ENCODE measurements at places on chromosomes 7 and 10.

DNA sequence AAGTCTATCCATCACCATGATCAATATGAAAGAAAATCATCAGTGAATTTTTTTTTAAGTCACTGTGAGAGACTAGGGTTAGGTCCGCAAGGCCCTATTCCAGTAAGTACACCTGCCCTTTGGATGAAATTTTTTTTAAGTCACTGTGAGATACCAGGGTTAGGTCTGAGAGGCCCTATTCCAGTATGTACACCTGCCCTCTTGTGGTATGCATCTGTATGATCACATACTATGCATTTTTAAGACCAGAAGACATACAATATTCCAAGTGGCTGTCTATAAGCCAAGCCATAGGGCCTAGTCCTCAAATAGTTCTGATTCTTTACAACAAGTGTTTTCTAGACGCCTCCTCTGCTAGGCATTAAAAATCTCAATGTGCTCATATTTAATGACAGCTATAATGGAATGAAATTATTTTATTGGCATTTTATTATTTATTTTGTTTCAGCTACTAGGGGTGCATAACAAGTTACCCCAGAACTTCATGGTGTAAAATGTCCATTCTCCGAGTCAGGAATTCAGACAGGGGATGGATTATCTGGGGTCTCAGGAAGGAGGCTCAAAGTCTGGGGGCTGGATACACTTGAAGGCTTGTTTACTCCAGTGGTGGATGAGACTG, 53.1 kb downstream of the TEX36 start:
- no peak for DNase-seq

GRCh38 chr7:40234046-40234445, 99.2 kb downstream of the SUGCT start:
- no peak for DNase-seq

DNA sequence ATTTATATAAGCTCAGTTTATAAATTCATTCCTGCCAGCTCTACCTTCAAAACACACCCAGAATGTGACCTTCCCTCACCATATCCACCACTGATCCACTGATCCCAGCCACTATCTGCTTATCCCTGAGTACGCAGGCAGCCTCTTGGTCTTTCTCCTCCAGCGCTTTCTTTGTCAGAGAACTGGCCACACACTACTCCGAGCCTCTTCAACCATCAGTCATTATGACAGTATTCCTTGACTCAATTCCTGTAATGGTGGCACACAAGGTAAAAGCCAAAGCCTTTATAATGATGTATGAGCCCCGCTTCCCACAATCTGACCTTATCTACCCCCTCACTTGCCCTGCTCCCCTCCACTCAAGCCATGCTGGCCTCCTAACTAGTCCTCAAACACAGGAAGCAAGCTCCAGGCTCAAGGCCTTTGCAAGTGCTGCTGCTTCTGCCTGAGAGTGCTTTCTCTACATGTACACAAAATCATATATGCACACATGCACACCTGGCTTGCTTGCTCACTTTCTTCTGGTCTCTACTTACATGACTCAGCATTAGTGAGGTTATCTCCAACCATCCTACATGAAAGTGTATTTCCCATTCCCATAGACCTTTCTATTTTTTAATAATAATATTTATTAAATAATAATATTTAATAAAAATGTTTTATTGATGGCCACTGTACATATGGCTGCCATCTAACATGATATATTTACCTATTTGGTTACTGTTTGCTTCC, 150.4 kb upstream of the FEZF1 start:
- DNase-seq, result no peak

- DNase-seq, result no peak
Measured at GRCh38 chr7:157522954-157523353, 186.2 kb downstream of the DNAJB6 start.

DNA sequence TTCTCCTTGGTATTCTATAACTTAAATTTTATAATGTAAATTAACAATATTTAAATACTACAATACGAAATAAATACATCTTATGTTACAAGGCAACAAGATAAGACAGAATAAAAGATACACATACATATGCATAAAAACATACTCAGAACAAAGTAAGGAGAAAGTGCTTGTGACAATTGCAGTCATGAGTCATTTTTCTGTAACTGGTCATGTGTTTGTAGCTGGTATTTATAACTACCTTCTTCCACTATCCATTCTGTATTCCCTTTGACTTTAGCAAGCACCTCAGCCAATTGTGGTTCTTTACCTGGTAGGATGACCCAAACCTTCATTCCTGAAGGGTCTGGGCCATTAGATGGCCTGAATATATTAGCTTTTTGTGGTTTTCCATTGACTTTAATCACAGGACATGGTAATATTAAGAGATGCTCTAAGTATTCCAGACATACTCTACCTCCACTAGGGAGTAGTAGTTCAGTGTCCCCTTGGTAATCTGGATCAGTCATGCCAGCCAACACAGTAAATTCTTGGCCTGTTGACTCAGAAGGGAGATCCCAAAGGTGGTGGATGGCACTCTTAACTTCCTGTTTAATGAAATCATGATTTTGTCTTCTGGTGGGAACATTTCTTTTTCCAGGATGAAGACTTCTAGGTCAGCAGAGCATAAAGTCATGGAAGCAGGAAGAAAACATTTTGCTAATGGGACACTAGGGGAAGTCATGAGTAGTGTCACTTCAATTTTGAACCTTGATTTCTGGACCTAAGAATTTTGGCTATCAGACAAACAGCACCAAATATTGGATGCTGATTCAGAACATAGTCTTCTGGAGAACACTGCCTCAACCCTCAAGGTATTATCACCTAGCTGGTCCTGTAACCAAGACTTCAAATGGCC, 733.7 kb upstream of the IGFBP3 start:
- DNase-seq, result no peak

GRCh38 chr10:46225597-46225996, 61.2 kb upstream of the ANTXRL start:
- no peak for DNase-seq

DNA sequence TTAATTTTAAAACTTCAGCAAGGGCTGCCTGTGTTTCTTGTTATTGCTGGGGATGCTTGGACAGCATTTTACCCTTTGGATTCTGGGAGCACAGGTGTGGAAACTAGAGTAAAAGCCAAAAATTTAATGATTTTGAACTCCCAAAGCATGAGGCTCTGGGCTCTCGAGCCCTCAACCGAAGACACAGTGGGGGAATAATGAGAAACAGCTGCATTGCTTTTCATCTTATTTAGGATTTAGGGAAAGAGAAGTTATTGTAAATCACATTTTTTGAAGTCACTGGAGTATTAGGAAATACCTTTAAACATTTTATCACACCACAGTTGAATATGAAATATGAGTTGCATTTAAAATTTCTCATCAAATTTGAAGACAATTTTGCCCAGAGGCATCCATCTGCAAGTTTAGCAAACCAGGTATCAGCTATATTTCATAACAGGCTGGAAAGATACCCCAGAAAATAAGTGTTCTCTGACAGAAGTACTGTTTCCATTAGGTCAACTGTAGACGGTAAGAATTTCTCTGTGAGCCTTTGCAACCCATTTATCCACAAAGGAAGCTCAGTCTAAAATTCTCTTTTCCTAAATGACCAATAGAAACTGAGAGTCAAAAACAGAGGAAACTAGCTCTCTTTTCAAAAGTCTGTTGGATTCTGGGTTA, 290.6 kb upstream of the PHYHIPL start:
- DNase-seq, result no peak

- DNase-seq, result no peak
Measured at GRCh38 chr10:34015700-34016099, 681.2 kb upstream of the NRP1 start.

DNA sequence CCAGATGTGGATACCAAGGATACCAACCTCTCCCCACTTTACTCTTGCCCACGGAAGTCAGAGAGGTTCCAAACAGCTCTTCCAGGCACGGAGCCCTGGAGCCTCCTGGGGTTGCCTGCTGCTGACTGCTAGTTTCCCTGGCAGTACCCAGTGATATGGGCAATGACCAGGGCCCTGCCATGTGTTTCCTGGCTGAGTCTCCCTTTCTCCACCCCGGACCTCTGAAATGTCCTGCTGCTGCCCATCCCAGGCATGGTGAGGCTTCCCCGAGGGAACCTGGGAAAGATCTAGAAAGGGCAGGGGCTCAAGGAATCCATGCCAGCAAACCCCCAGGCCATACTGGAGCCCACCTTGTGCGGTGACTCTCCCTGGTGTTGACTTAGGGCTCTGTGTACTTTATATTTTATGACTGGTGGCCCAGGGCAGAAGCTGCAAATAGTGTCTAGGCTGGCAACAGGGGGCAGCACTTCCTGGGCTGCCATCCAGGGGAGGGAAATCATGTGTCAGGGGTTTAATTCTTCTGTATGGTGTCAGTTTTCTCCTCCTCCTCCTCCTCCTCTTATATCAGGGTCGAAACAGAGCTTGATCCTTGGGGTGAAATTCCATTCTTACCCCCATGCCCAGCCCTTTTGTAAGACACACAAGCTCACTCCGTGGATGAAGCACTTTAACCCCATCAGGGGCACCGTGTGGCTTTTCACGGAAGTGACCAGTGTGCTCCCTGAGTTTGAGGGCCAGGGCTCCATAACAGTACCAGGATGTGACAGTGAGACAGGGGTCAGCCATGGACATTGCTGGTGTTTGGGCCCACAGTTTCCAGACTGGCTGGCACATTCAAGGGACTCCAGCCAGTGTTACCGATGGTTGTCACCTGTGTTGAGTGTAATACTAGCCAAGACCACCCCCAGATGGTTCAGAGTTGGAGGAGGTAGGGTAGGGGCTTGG, 62.4 kb upstream of the GDF10 start:
- no peak for DNase-seq

GRCh38 chr10:25552283-25552919, 377.6 kb downstream of the GPR158 start:
- DNase-seq, result no peak

GRCh38 chr10:28798964-28799363, 121.6 kb downstream of the BAMBI start:
- no peak for DNase-seq
